Glutamatergic neuron (in vitro differentiated cells): ENCODE measurements at places on chromosomes 7 and 10. TPM values are rescaled to one million over a fixed set of nuclear protein-coding genes. Genes with fewer than 3 reads are reported as not detected.
A peak's percentile ranks its signal among the peaks of the same experiment; 100 is the strongest.

PITX3 gene
- total RNA-seq: not detected

CRHR2 gene
- 2.4 TPM for total RNA-seq

ANKRD1 gene
- not detected for total RNA-seq

GOLGA7B gene
- total RNA-seq: 21.5 TPM

INTS15 gene
- 36.9 TPM for total RNA-seq

DNA sequence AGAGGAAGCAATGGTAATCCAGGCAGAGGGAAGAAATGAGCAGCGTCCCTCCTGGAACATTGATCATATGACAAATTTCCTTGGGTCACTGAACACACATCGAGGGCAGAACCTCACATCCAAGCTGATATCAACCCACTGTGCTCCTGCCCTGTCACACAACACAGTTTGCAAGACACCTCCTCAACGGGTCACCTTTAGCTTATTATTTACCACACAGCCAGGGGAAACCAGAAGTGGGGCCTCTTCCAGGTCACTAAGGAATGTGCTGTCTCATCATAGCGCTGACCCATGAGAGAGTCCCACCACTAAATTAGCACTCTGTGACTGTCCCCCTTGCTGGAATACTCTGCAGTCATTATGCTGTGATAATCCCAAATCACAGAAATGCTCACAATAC, 69.7 kb upstream of the PPP1R3C start:
- DNase-seq: no peak

DNA sequence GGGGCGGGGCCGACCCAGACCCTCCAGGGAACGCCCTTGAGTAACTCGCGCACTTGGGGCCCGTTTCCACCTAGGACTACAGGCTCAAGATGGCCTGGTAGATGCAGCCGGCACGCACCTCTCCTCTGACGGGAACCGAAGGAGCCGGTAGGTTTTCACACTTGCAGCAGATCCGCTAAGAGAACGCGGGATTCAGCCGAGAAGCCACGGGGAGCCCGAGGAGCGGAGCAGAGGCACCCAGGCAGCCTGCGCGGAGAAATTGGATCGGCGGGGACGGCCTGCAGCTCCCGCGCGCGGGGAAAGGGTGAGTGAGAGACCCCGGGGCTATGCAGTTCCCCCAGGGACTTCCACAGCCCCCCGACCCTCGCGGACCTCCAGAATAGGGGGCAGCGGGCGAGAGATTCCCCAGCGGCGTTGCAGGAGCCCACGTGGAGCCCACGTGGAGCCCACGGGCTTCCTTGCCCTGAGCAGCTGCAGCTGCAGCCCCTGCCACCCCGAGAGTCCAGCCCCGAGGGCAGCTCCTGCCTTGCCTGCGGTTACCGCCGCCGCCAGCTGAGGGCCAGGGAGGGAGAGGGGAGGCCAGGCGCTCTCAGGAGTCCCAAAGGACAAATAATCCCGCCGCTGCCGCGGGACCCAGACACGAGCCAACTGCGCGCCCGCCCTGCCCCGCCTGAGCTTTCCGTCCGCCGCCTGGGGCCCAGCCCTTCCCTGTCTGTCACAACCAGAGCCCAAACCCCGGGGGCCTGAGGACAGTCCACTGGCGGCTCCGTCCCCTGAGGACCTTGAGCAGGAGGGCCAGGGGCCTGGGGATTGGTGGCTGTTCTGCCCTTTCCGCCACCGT, 13.1 kb downstream of the IFT22 start:
- DNase-seq: peak; percentile 61

GRCh38 chr7:48074204-48074654, 14.8 kb upstream of the UPP1 start:
- DNase-seq: no peak

GRCh38 chr7:96910486-96910885, 94.9 kb upstream of the DLX6 start:
- DNase-seq: no peak

GRCh38 chr7:141660259-141660658, 41.7 kb downstream of the DENND11 start:
- no peak for DNase-seq

DNA sequence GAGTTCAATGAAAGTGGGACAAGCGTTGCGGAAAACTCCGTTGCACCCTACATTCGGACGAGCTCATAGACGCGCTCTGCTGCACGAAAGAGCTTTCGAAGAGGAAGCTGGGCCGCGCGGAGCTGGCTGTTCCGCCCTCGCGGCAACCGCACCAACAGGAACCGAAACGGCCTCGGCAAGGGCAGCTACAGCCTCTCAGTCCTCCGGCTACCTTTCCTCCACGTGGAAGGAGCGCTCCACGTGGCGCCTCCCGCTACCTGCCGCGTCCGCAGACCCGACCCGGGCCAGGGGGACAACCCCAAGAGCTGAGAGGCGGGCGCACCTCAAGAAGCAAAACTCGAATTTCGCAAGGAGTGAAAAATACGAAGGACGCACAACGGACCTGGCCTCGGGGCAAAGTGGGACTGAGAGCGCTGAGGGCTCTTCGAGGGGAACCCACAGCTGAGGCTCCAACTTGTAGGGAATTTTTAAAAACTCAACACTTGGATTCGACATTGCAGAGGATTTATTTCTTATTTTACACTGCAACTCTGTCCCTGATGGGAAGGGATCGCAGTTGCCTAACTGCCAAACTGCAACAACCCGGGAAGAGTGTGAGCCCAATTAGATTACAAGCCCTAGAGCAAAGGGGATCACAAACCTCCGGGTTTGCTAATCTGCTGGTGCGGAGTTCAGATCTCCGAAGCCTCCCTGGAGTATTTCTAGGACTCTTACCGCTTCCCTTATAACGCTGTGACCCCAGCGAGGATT, 1.4 kb downstream of the HPSE2 start:
- peak; percentile 67 for DNase-seq

DNA sequence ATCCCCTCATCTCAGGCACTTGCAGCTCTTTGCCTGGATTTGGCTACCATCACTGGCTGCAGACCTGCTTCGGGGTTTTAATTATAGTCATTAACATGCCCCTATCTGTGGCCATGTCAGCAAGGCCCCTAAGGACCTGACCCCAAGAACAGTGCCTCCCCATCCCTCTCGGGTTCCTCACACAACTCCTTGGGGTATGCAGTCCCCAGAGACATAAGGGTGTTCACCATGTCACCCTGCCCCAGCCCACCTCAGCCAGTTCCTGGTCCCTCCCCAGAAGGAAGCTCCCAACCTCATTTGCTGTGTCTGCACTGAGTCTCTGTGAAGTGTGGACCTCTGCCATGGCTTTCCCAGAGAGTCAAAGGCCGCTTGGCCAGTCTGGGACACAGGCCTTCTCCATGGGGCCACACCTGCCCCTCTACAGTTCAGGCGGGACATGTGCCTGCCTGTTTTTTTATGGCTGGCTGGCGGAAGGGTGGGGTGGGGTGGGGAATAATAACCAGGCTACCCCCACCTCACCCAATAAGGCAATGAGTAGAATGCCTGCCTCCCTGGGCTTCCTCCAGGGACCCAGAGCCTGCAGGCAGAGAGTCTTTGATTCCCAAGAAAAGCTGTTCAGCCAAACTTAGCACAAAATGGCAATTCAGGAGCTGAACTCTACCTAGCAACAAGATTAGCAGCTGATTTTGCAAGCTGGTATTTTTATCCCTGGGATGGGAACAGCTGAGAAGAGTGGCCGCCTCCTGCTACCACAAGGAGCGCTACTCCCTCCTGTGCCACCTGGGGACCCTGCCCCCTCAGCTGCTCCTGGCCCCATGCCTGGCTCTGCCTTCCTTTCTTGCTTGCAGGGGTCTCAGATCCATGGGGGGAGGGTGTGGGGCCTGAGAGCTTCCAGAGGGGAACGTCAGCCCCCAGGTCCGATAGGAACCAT, 23.7 kb upstream of the CAMK2B start:
- peak; percentile 24 for DNase-seq

GRCh38 chr7:90574820-90575187, 21.3 kb upstream of the CDK14 start:
- no peak for DNase-seq

DNA sequence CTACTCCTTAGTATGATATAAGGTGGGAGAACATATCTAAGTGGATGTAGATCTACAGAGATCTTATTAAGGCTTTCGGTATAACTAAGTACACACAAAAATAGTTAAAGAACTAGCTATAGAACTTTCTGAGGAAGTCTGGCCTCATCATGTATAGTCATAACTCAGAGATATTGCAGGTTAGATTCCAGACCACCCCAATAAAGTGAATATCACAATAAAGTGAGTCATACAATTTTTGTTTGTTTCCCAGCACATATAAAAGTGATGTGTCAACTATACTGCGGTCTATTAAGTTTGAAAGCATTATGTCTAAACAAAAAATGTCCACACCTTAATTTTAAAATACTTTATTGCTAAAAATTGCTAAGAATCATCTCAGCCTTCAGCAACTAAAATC, 24.7 kb upstream of the SEMA3A start:
- DNase-seq: no peak

DNA sequence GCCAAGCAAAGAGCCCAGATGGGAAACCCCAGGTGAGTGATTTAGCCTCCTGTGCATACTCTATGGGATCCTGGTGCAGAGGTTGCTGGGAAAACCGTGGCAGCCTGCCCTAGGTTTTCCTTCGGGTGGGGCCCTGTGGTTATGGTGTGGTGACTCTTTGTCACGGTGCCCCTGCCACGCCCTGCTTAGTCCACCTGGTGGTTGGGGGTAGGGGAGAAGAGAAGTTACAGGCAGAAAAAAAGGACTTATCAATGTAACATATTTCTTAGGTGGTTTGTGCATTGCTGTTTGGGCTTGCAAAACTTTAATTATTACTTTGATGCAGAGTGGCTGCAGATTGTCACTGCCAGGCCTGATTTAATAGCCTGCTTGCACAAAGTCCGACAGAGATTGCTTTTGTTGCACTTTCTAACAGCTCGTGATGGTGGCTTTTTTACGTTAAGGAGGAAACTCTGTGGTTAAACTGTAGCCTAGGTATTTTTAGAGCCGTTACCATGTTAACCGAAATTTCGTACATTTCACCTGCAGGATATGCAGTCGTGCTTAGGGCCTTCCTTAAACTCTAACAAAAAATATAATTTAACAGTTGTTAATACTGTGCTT, 197.4 kb downstream of the RNLS start:
- DNase-seq: no peak

DNA sequence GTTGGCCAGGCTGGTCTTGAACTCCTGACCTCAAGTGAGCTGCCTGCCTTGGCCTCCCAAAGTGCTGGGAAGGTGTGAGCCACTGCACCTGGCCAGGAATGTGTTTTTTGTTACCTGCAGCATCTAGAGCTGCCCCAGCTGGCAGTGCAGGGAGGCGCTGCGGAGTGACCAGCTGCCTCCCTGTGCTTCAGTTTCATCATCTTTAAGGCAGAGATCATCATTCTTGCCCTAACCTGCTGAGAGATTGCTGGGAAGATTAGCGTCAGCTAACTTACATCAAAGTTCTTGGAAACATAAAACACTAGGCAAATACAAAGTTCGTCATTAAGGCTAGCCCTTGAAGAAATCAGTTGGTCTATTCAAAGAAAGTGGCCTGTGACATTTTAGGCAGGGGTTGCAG, 2.3 kb downstream of the ZNF282 start:
- no peak for DNase-seq

- no peak for DNase-seq
Measured at GRCh38 chr10:24901686-24902399, 50.6 kb downstream of the PRTFDC1 start.

DNA sequence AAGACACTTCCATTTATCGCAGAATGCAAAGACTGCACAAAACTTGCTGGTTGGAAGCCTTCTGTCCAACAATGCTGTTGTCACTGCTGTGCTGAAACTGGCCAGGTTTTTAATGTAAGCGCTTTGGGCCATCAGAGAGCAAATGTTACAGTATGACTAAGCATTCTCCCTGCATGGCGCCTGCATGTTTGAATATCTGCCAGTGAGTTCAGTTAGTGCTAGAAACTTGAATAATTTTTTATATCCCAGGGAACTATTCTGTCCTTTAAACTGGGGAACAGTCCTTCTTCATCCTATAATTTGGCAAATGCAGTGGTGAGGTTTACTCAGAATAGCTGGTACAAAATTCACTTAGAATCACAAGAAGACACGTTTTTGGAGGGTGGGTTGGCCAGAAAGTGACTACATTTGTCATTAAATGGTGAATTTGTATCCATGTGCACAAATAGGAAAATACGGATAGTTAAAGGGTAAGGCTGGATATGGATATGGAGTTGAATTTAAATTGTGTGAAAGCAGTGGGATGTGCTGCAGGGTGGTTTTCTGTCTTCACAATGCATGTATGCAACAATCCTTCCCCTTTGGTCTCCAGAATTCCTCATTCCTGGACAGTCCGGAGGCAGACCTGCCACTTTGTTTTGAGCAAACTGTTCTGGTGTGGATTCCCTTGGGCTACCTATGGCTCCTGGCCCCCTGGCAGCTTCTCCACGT, 1.7 kb downstream of the ABCC2 start:
- DNase-seq: no peak

GRCh38 chr7:98698976-98699375, 81.9 kb downstream of the NPTX2 start:
- no peak for DNase-seq

DNA sequence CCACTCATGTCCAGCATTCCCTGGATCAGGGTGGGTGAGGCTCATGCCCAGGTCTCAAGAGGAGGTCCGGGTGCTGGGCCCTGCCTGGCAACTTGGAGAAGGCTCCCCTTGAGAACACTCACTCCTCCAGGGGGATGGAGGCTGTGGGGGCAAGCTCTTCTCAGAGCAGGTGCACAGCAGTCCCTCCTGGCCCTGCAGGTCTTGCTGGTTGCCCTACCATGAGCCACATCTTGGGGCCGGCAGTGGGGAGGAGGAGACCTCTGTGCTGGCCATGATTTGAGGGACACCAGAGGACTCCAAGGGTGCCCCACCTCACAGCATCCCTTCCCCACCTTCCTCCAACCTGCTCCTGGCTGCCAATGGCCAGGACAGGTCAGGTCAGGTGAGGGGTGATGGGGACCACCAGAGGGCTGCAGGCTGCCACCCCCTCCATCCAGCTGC, 87.4 kb upstream of the RET start:
- DNase-seq: peak; percentile 10

DNA sequence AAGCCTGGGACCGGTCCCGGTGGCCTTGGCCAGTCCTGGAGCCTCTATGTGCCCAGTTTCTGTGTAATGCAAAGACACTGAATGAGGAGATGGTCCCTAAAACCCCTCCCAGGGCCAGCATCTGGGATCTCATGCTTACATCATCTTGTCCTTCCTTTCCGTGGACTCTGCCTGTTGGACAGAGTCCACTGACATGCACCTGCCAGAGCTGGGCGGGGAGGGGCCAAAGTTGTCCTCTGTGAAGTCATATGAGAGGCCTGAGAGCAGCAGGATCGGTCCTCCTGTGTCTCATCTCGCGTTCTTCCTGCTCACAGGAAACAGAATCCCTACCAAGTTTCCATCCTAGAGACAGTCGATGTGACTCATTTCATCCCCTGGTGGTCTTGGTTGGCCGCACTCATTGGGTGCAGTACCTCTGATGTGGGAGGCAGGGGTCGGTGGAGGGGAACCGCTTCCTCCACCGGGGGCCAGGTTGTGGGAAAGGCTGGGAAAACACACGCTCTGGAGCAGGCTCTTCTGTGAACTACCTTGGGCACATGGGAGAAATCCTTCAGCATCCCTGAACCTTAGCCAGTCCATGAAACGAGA, 389.6 kb upstream of the PODXL start:
- DNase-seq: no peak
